Natural killer cell treated with Interleukin-12 subunit alpha and Interleukin-12 subunit beta and Interleukin-15 and Interleukin-18, amount 100 ng/mL, for 72 hours (primary cell): ENCODE measurements at places on chromosomes 4 and X. TPM values are rescaled to one million over a fixed set of nuclear protein-coding genes. Genes with fewer than 3 reads are reported as not detected.

The LRP2BP gene
- 1.2 TPM for total RNA-seq

GRCh38 chrX:17635231-17635630 lies 102.1 kb upstream of the SCML1 start:
- H3K27ac ChIP-seq = no peak overlapping the region
- H3K36me3 ChIP-seq = no peaks in the 10 kb centered on the region
- H3K27me3 ChIP-seq = no peaks in the 10 kb centered on the region
- H3K4me1 ChIP-seq = no peaks in the 10 kb centered on the region
- H3K4me3 ChIP-seq = no peak overlapping the region

The EDA gene
- 0.14 TPM for total RNA-seq

The PRDM8 gene
- 15.5 TPM for total RNA-seq

GRCh38 chr4:62560858-62561257 lies 1360.7 kb downstream of the ADGRL3 start:
- no peaks in the 10 kb centered on the region for H3K4me1 ChIP-seq
- H3K27me3 ChIP-seq = no peaks in the 10 kb centered on the region
- DNase-seq = no peak
- H3K4me3 ChIP-seq = no peak overlapping the region

- H3K4me3 ChIP-seq = no peak overlapping the region
- H3K27me3 ChIP-seq = no peaks in the 10 kb centered on the region
- H3K4me1 ChIP-seq = peaks cover 5% of the 10 kb centered on the region
- no peak for DNase-seq
- H3K27ac ChIP-seq = no peak overlapping the region
These were observed 212.2 kb upstream of the MAB21L2 start for GRCh38 chr4:150369434-150370380.

- DNase-seq = no peak
- no peaks in the 10 kb centered on the region for H3K27me3 ChIP-seq
- no peak overlapping the region for H3K4me3 ChIP-seq
- no peaks in the 10 kb centered on the region for H3K36me3 ChIP-seq
- H3K4me1 ChIP-seq = peaks cover 3% of the 10 kb centered on the region
These were observed 109.6 kb downstream of the NHSL2 start for GRCh38 chrX:72020204-72020603.

GRCh38 chr4:168188754-168189153 lies 96.4 kb downstream of the ANXA10 start:
- H3K27ac ChIP-seq = no peak overlapping the region
- H3K36me3 ChIP-seq = no peaks in the 10 kb centered on the region
- no peaks in the 10 kb centered on the region for H3K4me1 ChIP-seq
- H3K4me3 ChIP-seq = no peak overlapping the region

The SPATA4 gene
- total RNA-seq = not detected

GRCh38 chr4:39614487-39615162 lies 24.0 kb downstream of the SMIM14 start:
- no peak overlapping the region for H3K4me3 ChIP-seq
- no peak for DNase-seq
- no peak overlapping the region for H3K27ac ChIP-seq
- H3K4me1 ChIP-seq = peaks cover 6% of the 10 kb centered on the region
- no peaks in the 10 kb centered on the region for H3K27me3 ChIP-seq

GRCh38 chr4:129176864-129177263 lies 80.9 kb downstream of the C4orf33 start:
- peaks cover 14% of the 10 kb centered on the region for H3K27me3 ChIP-seq
- H3K4me3 ChIP-seq = no peak overlapping the region
- H3K4me1 ChIP-seq = no peaks in the 10 kb centered on the region

- H3K36me3 ChIP-seq = peaks cover 8% of the 10 kb centered on the region
- no peaks in the 10 kb centered on the region for H3K27me3 ChIP-seq
- peaks cover 13% of the 10 kb centered on the region for H3K4me1 ChIP-seq
- H3K4me3 ChIP-seq = no peak overlapping the region
- DNase-seq = peak; percentile 46
- H3K27ac ChIP-seq = no peak overlapping the region
These were observed 72.2 kb upstream of the MXD4 start for GRCh38 chr4:2333916-2334644.

DNA sequence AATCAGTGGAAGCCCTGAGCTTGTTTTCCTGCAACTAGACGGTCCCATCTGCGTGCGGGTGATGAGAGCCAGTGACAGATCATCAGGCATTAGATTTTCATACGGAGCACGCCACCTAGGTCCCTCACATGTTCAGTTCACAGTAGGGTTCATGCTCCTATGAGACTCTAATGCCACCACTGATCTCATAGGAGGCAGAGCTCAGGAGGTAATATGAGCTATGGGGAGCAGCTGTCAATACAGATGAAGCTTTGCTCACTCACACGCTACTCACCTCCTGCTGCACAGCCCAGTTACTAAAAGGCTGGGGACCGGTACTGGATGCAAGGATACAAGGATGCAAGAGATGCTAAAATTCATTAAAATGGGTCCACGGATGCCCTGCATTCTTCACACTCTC lies 61.2 kb downstream of the DHRSX start:
- no peak for DNase-seq
- H3K36me3 ChIP-seq = peaks cover 8% of the 10 kb centered on the region
- peaks cover 5% of the 10 kb centered on the region for H3K4me1 ChIP-seq
- H3K27ac ChIP-seq = no peak overlapping the region
- no peak overlapping the region for H3K4me3 ChIP-seq

DNA sequence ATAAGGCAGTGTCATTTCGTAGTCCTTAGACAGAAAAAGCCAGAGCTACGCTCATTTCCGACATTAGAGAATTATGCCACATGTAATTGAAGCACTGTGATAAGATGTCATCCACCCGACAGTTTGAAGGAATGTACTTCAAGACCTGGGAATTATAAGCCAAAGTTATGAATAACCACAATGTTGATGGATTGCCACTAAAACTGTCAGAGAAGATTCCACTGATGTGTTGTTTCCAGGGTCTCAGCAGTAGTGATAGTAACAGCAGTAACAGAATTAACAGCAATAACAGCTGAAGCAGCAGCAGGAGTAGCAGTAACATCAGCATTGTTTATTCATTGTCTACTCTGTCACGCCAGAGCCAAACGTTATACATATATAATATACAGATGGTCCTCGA lies 24.7 kb downstream of the RAB33A start:
- H3K4me3 ChIP-seq = no peak overlapping the region
- peaks cover 16% of the 10 kb centered on the region for H3K27me3 ChIP-seq
- H3K4me1 ChIP-seq = no peaks in the 10 kb centered on the region
- DNase-seq = no peak

DNA sequence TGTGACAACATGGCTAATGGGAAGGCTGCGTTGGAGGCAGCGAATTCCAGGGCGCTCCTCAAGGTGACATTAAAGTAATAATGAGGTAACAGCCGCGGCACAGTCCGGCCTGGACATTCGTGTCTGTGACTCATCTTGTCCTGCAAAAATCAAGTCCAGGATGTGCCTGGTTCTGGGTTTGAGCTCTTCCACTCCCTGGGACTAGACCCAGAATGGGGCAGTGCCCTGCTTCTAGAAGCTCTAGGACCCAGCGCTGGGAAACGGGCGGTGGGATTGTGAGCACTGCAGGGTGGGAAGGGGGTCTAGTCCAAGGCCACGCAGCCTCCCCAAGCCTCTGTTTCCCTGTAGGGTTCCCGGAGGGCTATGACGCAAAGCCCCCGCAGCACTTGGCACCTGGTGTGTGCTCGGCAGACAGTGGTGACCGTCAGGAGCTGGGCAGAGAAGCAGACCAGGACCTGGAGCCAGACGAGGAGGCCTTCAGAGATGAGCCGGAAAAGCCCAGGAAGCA lies 34.9 kb downstream of the HMX1 start:
- no peak overlapping the region for H3K4me3 ChIP-seq
- no peak overlapping the region for H3K27ac ChIP-seq

DNA sequence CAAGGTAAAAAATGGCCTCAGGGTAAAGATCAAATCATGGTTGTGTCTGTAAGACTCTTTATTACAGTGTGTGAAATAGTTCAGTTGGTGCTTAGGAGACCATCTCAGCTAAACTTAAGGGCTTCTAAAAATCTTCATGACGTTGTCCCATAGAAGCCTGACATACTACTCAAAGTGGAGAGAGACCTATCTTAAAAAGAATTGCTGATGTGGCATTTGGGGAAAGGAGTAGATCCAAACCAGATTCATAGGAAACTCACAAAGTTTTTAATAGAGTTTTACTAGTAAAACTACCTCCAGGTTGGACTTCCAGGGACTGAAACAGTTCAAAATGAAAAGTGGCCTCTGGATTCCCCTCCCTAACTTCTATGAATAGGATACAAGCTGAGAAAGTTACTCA lies 81.6 kb downstream of the ZNF81 start:
- H3K4me3 ChIP-seq = no peak overlapping the region
- no peak for DNase-seq
- no peaks in the 10 kb centered on the region for H3K27me3 ChIP-seq
- H3K36me3 ChIP-seq = peaks cover 38% of the 10 kb centered on the region

- H3K27ac ChIP-seq = no peak overlapping the region
- H3K4me1 ChIP-seq = no peaks in the 10 kb centered on the region
- no peak overlapping the region for H3K4me3 ChIP-seq
- no peaks in the 10 kb centered on the region for H3K27me3 ChIP-seq
- H3K36me3 ChIP-seq = no peaks in the 10 kb centered on the region
These were observed 258.5 kb upstream of the FSTL5 start for GRCh38 chr4:162422312-162422711.

- no peak overlapping the region for H3K4me3 ChIP-seq
- H3K36me3 ChIP-seq = no peaks in the 10 kb centered on the region
- H3K27me3 ChIP-seq = no peaks in the 10 kb centered on the region
- H3K4me1 ChIP-seq = no peaks in the 10 kb centered on the region
- DNase-seq = no peak
- H3K27ac ChIP-seq = no peak overlapping the region
These were observed 392.6 kb downstream of the IL1RAPL1 start for GRCh38 chrX:28979877-28980276.

DNA sequence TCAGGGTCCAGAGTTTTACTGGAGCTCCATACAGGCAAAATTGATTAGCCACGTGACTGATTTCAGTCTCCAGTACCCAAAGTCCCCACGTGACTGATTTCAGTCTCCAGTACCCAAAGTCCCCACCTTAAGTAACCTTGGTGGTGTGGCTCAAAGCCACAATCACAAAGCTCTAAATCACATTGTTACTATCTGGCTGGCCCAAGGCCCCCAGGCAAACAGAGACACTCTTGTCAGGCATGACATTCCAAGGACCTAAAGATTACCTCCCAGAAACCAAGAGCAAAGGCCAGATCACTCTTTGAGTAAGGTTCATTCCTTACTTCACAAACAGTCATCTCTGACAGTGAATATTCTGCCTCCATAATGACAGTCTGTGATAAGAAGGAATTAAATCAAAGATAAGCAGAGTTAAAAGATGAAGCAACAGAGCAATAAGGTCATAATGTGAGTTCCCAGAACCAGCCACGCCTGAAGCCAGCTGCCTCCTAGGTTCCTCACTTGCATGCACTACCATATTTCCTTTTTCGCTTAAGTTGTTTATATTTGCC lies 78.5 kb downstream of the ANXA3 start:
- no peak for DNase-seq
- peak overlapping the region; percentile 21 for H3K27ac ChIP-seq
- H3K36me3 ChIP-seq = no peaks in the 10 kb centered on the region
- no peak overlapping the region for H3K4me3 ChIP-seq
- peaks cover 2% of the 10 kb centered on the region for H3K27me3 ChIP-seq
- H3K4me1 ChIP-seq = peaks cover 4% of the 10 kb centered on the region

The GAGE12E gene
- total RNA-seq = not detected

- peaks cover 18% of the 10 kb centered on the region for H3K27me3 ChIP-seq
- no peaks in the 10 kb centered on the region for H3K36me3 ChIP-seq
- H3K4me3 ChIP-seq = no peak overlapping the region
- DNase-seq = no peak
These were observed 37.0 kb downstream of the AWAT2 start for GRCh38 chrX:70012756-70013155.

DNA sequence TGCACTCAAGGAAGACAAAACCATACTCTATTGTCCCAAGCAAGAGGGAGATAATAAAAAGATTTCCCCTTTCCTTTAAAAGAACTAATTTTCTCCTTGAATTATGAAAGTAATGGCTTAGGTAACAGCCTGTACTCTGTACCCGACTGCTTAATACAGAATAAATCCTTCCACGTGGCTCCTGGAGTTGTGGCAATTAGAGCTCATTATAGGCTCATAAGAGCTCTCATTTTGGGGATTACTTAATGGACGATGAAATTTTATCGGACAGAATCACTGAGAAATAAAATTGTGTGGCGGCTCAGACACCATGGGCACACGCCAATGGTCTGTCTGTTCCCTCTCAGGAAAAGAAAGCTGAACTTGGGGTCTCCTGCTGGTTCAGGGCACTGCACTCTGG lies 2.8 kb upstream of the GSX2 start:
- no peak overlapping the region for H3K27ac ChIP-seq
- H3K4me3 ChIP-seq = no peak overlapping the region
- peaks cover 16% of the 10 kb centered on the region for H3K4me1 ChIP-seq
- DNase-seq = no peak

GRCh38 chr4:15479089-15479912 lies 9.6 kb downstream of the CC2D2A start:
- H3K4me1 ChIP-seq = no peaks in the 10 kb centered on the region
- no peak for DNase-seq
- peaks cover 6% of the 10 kb centered on the region for H3K36me3 ChIP-seq
- H3K4me3 ChIP-seq = no peak overlapping the region
- peaks cover 6% of the 10 kb centered on the region for H3K27me3 ChIP-seq
- H3K27ac ChIP-seq = no peak overlapping the region

The TMEM128 gene
- total RNA-seq = 21.2 TPM

DNA sequence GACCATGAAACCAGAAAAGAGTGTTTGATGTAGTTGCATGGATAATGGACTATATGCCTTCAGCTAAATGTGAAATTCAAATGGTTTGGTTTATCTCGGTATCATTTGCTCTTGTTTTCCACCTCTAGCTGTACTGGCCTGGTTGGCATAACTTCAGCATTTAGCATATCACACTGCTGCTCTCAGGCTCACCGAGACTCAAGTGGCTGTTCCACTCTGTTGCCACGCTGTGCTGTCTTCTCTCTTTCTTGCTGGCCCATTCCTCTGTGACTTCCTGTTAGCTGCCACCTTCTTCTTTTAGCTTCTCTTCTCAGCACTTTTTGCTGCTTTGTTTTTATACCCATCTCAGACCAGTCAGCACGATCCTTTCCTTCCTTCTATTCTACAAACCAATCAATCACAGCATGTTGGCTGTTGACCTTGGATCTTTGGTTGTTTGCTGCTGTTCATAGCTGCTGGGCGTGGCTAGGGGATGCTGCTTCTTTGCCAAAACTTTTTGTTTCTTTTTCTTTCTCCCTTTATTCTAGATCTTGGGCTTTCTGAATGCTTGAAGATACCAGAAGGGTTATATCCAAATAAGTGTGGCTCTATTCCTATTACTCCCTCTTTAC lies 24.0 kb downstream of the INTS6L start:
- H3K27ac ChIP-seq = peak overlapping the region; percentile 43
- no peaks in the 10 kb centered on the region for H3K27me3 ChIP-seq
- no peak overlapping the region for H3K4me3 ChIP-seq
- DNase-seq = no peak

The FHL1 gene
- 6.7 TPM for total RNA-seq

DNA sequence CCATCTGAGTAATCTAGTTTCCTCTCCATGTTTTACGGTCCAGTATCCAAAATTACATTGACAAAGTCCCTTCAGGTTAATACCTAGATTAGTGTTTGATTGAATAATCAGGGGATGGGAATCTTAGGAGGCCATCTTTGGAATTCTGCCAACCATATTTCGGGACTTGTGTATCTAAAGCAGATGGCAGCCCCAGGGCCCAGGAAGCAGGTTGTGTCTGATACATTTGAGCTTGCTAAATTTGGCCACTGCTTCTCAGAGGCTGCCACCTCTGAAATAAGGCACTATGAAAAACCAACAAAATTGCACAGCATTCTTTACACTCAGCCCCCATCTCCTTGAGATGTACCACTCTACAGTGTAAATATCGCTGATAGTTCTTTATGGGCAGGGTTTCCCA lies 102.1 kb downstream of the ASB9 start:
- H3K27me3 ChIP-seq = no peaks in the 10 kb centered on the region
- DNase-seq = no peak
- no peak overlapping the region for H3K27ac ChIP-seq
- peaks cover 4% of the 10 kb centered on the region for H3K4me1 ChIP-seq
- H3K4me3 ChIP-seq = no peak overlapping the region
